ENCODE measurements at places on chromosomes 1 and 21.

- no peak for DNase-seq
Measured at GRCh38 chr1:62796221-62796620, 12.3 kb downstream of the ATG4C start.

DNA sequence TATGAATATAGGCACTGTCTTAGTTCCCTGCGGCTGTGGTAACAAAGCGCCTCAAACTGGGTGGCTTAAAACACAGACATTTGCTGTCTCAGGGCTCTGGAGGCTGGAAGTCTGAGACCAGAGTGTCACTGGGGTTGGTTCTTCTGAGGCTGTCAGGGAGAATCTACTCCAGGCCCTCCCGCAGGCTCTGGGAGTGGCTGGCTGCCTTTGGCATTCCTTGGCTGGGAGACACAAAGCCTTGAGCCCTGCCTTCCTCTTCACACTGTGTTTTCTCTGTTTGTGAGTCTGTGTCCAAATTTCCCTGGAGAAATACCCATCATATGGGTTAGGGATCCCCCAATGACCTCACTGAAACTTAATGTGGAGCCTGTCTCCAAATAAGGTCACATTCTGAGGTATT is 38.5 kb downstream of the B3GALT5 start:
- no peak for DNase-seq

GRCh38 chr1:9687120-9687873 is 35.8 kb downstream of the PIK3CD start:
- peak; percentile 8 for DNase-seq

DNA sequence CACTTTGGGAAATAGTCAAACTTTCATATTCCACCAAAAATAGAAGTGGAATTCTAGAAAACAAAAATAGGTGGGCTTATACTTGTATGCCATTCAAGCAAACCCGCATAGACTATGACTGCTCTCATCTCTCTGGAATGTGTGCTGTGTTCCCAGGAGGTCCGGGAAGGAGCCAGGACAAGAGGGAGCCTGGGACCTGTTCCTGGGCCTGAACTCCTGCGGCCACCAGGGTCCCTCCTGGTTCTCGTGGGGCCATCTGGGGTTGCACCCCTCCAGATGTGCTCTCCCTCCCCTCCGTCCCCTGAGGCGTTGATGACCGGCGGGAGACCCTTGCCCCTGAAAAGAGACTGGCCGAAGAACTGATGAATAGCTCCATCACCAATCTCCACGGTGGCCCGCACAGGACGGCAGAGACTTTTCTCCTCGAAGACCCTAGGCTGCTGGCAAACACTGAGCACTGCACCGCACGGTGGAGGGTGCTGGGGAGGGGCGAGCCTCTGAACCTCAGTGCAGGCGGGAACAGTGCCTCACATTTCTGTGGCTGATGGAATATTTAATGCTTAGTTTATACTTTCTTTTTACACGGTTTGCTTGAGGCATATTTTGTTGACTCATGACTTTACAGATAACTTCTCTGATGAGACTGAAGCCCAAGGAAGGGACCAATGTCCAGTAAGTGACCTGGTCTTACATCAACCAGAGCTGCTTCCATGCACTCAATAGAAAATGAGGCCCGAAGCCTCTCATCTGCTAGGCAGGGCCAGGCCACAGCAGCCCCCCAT is 9.6 kb upstream of the ADARB1 start:
- no peak for DNase-seq

DNA sequence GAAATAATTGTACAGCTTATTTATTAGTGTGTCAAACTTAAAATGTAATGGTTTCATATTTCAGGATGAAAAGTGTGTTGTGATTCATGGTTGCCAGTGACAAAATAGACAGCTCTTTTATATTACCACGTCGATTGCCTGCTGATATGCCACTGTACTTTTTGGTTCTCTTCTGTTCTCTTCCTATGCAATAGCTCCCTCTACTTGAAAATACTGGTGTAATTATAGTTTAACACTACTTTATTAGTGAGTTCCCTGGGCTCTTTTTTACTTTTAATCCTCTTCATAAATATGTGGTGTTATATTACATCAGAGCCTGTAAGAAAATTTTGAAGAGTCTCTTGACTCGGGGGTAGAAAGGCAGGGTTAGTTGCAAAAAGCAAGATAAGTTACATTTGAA is 111.3 kb downstream of the PATJ start:
- no peak for DNase-seq

DNA sequence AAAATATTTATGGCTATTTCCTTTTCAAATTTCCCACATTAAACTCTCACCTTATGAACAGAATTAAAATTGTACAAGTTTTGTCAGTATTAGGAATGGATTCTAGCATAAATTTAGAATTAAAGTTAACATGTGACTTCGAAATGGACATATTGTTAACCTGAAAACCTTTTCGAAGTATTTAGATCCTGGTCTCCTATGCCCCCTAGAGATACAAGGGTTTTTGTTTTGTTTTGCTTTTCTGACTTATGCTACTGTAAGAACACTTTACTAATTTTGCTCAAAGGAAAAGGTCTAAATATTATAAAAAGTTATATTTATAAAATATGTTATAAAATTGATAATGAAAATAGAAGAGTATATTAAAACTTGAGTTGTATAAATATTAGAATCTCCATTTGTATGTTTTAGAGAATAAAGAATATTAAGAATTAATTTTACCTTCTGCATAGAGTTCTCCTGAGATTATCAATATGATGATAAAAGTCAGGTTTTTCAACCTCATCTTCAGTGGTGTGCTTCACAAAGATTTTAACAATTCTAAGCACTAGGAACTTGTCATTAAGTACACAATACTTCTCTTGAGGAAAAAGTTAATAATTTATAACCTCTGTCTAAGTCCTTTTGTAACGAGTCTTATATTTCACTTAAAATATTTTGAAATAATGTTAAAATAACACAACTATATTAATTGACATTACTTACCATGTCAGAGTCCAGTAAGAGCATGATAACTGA is at the start of gene F13B:
TSS of gene F13B (minus strand) at position 542 of the 738 bp plus-strand sequence. CDS start at position 505, 37 bp downstream.
- no peak for DNase-seq

DNA sequence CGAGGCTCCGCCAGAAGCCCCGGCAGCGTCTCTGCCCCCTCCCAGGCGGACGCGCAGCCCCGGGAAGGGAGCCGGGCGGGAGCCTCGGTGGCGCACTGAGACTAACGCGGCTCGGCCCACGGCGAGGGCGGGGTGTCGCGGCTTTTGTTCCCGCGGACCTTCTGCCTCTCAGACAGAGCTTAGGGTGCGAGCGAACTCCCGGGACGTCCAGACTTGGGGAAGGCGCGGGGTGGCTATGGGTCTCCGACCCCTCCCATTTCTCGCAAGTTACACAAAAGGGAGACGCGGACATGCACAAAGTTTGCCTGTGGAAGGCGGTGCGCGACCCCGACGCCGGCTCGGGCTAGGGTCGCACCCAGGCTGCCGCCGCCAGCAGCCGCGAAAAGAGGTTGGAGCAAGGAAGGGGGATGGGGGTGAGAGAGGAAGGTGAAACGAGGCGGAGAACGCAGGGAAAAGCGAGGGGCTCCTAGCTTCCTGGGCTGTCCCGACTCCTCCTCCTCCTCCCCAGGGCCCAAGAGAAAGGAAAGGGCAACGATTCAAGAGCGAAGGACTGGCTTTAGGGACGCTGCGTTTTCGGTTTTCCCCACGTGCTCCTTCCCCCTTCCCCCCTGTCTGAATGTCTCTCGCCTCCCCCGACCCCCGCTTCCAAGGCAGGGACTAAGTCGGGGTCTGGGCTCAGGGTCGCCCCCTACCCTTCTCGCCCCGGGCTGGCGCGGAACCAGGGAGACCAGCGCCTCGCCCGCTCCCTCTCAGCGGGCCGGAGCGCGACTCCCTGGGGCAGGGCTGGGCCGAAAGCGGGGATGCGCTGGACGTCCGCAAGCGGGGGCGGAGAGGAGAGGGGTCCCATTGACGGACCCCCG is 729 bp downstream of the APP start:
- peak; percentile 41 for DNase-seq

GRCh38 chr1:26218906-26219494 is 15.0 kb upstream of the CEP85 start:
- DNase-seq: no peak

GRCh38 chr1:56837244-56837939 is 17.2 kb upstream of the C8A start:
- no peak for DNase-seq

DNA sequence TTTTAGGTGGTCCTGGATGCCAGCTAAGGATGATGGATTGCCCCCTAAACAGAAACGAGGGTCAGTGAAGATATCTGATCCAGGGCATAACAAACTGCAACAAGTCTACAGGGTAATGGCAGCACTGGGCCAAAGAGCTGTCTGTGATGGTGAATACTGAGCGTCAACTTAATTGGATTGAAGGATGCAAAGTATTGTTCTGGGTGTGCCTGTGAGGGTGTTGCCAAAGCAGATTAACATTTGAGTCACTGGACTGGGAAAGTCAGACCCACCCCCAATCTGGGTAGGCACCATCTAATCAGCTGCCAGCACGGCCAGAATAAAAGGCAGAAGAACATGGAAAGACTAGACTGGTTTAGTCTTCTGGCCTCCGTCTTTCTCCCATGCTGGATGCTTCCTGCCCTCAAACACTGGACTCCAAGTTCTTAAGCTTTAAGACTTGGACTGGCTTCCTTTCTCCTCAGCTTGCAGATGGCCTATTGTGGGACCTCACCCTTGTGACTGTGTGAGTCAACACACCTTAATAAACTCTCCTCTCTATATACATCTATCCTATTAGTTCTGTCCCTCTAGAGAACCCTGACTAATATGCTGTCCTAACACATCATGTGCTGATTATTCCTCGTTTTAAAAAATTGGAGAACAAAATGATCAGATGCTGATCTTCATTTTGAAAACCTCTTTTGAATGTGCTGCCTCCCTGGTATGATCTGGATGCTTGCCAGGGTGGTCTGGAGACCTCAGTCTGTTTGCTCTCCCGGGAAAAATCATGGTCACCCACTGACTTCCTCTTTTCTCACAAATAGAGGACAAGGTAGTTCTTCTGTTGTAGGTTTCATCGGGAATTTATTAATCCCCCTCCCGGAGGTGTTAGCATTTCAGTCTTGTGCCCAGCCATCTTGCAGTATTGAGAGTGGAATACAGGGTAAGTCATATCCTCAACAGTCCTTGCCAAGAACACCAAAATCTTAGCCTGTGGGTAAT is 234.7 kb downstream of the SETD4 start:
- DNase-seq: no peak

GRCh38 chr1:236356141-236356540 is 37.9 kb upstream of the EDARADD start:
- no peak for DNase-seq

DNA sequence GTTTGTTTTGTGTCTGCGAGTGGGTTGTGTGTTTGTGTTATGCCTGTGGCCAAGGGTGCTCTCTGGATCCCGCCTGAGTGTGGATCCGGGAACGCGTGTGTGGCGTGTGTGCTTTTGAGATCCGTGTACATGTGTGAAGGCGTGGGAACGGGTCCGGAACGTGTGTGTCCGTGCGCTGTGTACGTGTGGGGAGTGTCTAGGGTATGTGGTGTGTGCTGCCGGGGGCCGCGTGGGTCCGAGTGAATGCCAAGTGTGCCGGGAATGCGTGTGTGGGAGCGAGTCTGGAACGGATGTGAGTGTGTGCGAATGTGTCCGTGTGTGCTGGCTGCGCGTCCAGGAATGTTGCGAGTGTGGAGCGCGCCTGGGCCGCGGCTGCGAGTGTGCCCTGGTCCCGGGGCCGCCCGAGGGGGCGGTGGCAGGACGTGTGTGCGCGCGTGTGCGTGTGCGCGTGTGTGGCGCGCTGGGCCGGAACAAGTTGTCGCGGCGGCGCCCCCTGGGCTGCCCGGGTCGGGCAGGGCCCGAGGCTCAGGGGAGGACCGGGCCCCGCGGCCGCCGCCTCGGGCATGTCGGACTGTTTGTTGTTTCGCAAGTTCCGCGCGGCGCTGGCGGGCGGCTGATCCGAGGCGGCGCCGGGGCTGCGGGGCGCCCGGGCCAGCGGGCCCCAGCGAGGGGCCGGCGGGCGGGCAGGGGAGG is 953 bp downstream of the PTPRU start:
- no peak for DNase-seq

DNA sequence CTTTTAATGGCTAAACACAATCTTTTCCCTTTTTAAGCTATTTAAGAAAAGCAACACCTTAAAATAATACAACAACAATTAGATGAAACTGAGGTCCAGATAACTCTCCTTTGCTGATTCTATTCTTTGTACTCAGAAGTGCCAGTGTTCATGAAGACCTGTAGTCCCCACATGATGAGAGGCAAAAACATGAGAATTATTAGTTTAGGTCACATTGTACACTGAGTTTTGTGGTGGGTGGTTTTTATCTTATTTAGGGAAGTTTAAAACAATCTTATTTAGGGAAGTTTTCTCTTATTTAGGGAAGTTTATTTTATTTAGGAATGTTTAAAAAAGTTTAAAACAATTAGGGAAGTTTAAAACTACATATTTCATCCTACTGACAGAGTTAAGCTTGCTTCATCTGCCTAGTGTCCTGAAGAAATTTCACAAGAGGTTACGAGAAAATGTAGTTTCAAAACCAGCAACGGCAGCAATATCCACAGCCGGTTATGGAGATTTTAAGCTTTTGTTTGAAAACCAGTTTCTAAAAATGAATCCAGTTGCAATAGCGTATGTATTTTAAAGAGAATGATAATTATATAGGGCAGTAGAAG is 7.8 kb upstream of the OR14I1 start:
- DNase-seq: no peak

GRCh38 chr1:68571454-68572235 is 74.8 kb upstream of the DEPDC1 start:
- no peak for DNase-seq

DNA sequence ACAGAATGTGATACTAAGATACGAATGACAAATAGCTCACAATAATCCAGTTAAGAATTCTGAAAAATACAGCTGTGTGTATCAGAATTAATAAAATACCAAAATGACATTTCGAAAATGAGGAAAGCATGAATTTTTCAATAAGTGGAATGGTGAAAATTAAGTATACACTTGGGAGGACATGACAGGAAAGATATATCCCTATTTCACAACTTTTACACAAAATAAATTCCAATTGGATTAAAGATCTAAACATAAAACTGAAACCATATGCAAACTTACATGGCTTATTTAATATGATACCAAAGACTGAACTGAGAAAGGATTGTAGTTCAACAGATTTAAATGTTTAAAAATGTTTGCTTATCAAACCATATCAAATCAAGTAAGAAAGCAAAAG is 510.4 kb upstream of the ADAMTS5 start:
- DNase-seq: no peak
